ENCODE measurements at places on chromosomes 7 and 10. TPM values are rescaled to one million over a fixed set of nuclear protein-coding genes. Genes with fewer than 3 reads are reported as not detected.
A peak's percentile ranks its signal among the peaks of the same experiment; 100 is the strongest.

- no peak for DNase-seq
These were observed 709.3 kb upstream of the AUTS2 start for GRCh38 chr7:68888971-68889385.

Gene BHLHA15
- total RNA-seq, result 0.67 TPM

GRCh38 chr7:108073305-108074070, 56.7 kb downstream of the LAMB4 start:
- DNase-seq, result no peak

DNA sequence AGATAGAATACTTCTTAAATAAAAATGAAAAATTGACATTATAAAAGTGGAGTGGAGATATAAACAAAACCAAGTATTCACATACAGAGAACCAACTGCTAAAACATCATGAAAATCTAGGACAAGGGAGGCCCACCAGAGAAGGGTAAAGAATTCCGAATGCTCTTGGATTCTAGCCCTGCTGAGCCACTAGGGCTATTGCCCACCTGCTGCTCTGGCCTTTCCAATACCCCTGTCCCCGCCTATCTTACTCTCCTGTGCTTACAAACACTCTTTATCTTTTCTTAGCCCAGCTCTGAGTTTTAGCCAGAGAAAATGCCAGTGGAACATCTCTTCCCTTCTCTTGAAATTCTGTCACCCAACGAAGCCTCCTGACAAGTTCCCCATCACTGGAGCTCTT, 100.3 kb downstream of the MACC1 start:
- DNase-seq, result no peak

DNA sequence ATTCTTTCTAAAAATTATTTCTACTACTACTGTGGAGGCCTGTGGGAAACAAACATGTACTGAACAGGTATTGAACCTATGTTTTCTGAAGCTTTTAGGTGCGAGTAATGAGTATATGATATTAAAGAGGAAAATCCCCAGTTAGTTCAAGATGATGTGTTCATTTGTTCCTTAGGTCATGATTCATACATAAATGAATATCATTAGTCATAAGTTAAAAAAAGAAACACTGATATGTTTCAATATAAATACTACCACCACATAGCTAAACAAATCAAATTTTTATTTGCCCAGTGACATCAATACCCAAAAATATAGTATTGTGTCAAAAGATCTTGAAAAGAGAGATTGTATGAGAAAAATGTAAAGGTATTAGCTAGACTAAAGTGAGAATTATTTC, 210.7 kb upstream of the GNAI1 start:
- no peak for DNase-seq

DNA sequence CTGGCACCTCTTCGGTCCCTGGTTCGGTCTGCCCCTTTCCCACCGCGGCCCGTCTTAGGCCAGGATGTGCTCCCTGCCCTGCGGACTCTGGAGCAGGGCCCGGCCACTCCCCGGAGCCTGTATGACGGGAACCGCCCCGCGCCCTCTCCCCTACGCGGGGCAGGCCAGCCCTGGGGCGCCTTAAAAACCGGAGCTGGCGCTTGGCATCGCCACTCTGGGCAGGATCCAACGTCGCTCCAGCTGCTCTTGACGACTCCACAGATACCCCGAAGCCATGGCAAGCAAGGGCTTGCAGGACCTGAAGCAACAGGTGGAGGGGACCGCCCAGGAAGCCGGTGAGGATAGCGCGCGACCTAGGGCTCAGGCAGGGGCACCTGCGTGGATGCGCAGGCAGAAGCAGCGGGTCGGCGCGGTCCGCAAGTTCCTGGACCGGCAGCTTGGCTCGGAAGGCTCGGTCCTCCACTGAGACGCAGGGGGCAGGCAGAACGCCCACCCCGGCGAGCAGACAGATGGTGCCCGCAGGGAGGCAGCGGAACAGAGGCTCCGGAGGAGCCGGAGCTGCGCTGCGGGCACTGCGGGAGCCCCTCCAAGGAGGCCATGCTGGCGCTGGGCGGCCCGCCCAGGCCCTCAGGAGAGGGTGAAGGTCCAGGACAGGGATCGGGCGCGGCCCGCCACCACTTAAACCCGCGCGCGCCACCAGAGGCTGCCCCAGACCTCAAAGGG, at the start of gene ADIRF:
Gene ADIRF (plus strand): TSS at position 212 of the 723 bp plus-strand sequence. CDS start 63 bp downstream, at position 275.
- DNase-seq, result no peak

DNA sequence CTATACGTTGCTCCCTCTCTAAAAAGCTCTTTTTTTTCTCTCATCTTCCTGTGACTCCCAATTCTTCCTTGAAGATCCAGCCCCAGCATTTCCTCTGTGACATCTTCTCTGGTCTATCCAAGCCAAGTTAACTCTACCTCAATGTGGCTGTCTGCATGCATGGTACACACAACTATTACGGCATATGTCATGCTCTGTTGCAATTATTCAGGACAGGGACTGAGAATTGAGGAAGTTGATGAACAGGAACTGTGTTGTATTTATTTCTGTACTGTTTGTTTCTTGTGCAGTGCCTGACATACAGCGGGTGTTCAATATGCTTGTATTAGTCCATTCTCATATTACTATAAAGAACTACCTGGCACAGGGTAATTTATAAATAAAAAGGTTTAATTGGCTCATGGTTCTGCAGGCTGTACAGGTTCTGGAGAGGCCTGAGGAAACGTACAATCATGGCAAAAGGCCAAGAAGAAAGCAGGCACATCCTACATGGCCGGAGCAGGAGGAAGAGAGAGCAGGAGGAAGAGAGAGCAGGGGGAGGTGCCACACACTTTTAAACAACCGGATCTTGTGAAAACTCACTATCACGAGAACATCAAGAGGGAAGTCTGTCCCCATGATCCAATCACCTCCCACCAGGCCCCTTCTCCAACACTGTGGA, 6.3 kb downstream of the TRPV5 start:
- DNase-seq, result no peak

- DNase-seq, result peak; percentile 85
These were observed 91.7 kb downstream of the WDR11 start for GRCh38 chr10:120942806-120943413.

DNA sequence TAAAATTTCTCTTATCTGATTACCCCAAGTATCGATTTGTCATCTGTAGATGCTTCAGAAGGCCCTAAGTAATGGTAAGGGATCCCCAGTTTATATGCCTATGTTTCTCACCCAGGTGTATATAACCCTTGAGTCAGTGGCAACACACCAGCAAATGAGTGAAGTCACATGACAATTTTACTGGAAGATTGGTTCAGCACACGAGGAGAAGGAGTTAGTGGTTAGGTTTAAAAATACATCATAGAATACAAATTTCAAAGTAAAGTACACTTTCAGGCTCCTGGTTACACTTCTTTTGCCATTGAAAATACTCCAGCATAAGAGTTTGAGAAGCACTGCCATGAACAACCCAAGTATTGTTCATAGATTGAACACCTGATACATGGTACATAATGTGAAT, 29.7 kb upstream of the CAPZA2 start:
- no peak for DNase-seq

Gene ADCY1
- 0.57 TPM for total RNA-seq

Gene LIPJ
- total RNA-seq, result not detected

DNA sequence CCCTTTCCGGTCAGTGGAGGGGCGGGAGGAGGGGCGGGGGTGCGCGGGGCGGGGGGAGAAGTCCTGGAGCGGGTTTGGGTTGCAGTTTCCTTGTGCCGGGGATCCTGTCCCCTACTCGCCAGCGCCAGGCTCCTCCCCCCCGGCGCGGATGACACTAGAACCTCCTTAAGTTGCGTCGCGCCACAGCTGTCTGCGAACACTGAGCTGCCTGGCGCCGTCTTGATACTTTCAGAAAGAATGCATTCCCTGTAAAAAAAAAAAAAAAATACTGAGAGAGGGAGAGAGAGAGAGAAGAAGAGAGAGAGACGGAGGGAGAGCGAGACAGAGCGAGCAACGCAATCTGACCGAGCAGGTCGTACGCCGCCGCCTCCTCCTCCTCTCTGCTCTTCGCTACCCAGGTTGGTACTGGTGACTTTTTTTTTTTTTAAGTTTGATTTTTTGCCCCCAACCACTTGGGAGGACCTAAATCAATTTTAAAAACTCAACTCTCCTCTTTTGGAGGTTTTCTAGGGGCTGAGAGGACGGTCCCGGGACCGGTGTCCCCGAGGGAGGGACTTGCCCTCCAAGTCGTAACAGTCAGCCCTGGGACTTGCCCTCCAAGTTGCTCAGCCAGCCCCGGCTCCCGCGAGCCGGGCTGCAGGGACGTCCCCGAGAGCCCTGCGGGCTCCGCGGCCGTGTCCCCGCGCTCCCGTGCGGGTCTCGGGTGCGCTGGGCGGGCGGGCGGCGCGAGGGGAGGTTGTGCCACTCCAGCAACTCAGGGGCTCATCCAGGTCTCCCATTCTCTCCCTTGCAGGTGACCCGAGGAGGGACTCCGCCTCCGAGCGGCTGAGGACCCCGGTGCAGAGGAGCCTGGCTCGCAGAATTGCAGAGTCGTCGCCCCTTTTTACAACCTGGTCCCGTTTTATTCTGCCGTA, at the start of gene GATA3:
Gene GATA3 (plus strand): TSS at position 195 of the 914 bp plus-strand sequence. CDS start 968 bp downstream, outside the sequence.
- DNase-seq, result peak; percentile 90

Gene FAM25G
- not detected for total RNA-seq

- DNase-seq, result no peak
These were observed 12.2 kb downstream of the CCDC6 start for GRCh38 chr10:59894114-59894513.

DNA sequence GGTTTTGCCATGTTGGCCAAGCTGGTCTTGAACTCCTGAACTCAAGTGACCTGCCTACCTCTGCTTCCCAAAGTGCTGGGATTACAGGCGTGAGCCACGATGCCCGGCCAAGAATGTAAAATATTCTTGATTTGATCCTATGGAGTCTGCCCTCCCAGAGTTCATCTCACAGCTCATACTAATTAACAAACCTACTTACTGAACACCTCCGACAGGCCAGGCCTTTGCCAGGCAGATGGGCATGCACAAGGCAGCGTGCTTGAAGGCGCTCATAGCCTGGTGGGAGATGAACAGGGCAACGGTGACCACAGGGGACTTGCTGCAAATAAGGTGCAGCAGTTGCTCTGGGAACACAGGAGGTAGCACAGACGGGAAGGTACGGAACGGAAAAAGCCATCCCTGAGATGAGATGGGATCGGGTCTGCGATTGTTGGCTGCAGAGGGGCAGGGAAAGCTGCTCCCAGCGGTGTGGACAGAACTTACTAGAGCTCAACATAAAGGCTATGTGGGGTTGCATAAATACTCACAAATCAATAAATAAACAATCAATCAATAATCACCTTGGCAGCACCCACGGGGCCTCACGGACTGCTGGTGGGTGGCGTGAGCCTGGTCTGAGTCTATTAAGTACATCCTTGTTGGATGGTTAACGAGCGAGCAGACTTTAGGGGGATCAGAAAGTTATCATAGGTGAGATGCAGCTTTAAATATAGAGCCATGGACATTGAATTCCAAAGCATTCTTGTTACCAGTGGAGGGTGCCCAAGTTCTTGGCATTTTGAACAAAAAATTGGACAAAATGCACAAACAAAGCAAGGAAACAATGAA, 4.7 kb downstream of the ACBD7 start:
- no peak for DNase-seq

- no peak for DNase-seq
These were observed 79.0 kb upstream of the CELF2 start for GRCh38 chr10:10938676-10939075.

DNA sequence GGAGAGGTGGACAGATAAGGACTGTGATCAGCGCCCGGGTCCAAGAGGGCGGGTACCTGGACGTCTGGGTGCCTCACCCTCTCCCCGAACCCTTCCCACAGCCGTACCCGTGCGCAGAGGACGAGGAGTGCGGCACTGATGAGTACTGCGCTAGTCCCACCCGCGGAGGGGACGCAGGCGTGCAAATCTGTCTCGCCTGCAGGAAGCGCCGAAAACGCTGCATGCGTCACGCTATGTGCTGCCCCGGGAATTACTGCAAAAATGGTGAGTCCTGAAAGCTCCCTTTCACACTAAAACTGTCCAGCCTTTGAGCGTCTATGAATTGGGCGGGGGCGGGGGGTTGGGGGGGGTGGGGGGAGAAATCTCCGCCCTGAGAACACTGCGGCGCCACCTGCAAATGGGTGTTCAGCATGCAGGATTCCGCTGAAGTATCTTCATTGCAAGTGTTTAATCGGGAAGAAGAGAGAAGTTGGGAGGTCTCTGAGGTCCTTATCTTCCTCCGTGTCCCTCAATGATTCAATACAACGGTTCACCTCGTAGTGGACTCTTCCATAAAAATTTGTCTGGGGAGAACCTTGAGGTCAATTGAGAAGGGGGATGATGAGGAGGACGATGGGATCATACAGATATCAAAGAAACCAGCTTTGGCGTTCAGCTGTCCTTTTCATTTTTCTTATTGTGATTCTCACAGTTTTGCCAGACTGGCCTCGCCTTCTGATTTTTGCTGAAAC, 906 bp downstream of the DKK1 start:
- no peak for DNase-seq
